Pons (tissue), 1 donor: ENCODE measurements at places on chromosomes 12 and 14.

GRCh38 chr12:13128291-13128965 is 25.0 kb upstream of the GSG1 start:
- no peak for DNase-seq

- no peak for DNase-seq
Observed at GRCh38 chr12:62660756-62661155, 194.1 kb downstream of the MON2 start.

DNA sequence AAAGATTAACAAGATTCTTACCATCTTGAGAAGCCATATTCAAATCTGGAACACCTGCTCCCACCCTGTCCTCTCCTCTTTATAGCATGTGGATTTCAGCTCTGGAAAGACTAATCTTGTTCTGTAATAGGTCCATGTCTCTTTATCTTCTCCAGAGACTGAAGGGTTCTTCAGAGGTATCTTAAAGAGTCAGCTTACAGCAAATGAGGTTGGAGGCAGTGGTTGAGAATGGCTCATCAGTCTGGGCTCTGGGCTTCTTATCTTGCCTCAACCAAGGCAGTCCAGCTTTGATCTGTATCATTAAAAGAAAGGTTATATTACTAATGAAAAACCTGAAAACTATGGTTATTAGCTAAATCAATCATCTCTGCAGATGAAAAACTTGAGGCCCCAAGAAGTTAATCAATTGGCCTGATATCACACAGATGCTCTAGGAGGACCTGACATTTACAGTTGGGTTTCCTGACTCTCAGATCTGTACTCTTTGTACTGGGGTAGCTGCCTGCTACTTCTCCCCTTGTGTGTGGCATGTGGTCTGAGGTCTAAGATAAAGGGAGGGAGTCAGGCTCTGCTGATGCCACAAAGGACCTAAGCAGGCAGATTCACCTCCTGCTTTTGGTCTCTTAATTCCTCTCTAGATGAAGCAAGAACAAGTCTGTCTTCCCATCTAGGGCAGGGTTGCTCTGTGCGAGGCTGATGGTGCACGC is 1.7 kb upstream of the AKAP6 start:
- DNase-seq, result peak; percentile 19

DNA sequence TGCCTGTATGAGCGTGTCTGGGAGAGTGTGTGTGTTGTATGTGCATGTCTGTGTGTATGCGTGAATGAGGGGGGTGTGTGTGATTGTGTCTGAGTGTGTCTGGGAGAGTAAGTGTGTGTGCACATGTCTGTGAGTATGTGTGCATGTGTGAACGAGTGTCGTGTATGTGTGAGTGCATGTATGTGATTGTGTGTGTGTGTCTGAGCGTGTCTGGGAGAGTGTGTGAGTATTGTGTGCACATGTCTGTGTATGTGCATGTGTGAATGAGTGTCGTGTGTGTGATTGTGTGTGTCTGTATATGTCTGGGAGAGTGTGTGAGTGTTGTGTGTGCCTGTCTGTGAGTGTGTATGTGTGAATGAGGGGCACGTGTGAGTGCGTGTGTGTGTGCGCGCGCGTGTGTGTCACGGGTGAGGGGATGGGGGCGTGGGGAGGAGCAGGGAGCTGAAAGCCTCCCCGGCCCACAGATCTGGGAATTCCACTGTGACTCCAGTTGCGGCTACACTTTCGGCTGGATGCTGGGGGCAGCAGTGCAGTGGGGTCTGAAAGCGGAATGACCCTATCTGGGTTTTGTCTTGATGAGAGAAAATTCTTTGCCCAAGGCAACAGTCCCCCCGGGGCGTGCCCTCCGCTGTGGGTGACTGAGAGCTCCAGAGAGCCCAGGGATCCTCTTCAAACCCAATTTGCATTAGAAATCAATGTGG is 138.1 kb upstream of the MED13L start:
- DNase-seq, result no peak
